ENCODE measurements at places on chromosomes 11 and 22.

DNA sequence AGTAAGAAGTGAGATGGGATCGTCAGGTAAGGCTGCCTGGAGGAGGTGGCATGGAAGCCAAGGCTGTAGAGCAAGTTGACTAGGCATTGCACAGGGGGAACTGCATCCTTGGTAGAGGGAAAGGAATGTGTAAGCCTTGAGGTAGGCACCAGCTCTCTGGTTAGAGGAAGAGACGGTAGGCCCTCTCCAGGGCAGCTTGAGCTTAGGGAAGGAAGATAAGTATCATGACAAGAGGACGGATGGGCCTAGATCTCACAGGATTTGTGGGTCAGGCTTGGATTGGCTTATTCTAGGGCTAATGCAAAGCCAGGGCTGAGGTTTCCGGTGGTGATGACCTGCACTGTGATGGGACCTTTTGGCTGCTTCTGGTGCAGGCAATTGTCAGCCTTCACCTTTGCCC, 1035.8 kb downstream of the TBC1D22A start:
- no peak for DNase-seq

GRCh38 chr22:21726650-21727049, 8.9 kb downstream of the YPEL1 start:
- DNase-seq: no peak

DNA sequence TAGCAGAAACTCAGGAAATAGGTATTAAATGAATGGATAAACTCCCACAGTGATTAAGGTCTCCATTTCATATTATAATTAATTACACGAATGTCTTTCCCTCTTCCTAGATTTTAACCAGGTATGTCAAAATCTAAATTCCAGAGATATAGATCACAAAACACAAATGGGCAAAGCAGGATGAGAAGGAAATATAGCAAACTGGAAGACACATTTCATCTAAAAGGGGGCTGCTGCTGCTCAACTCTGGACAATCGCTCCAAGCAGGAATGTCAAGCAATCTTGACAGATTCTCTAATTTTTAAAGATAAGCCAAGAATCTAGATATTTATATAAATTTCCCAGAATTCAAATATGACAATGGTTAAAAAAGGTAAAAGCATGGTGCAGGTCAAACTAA, 554.2 kb upstream of the CCDC90B start:
- no peak for DNase-seq

- DNase-seq: peak; percentile 63
Observed at GRCh38 chr11:72373163-72373562, 61.2 kb downstream of the CLPB start.

- DNase-seq: no peak
Observed at GRCh38 chr11:36091256-36091811, 147.5 kb downstream of the LDLRAD3 start.

GRCh38 chr11:72686639-72687220, 12.5 kb upstream of the PDE2A start:
- no peak for DNase-seq

GRCh38 chr11:69380451-69380901, 86.5 kb downstream of the MYEOV start:
- no peak for DNase-seq

DNA sequence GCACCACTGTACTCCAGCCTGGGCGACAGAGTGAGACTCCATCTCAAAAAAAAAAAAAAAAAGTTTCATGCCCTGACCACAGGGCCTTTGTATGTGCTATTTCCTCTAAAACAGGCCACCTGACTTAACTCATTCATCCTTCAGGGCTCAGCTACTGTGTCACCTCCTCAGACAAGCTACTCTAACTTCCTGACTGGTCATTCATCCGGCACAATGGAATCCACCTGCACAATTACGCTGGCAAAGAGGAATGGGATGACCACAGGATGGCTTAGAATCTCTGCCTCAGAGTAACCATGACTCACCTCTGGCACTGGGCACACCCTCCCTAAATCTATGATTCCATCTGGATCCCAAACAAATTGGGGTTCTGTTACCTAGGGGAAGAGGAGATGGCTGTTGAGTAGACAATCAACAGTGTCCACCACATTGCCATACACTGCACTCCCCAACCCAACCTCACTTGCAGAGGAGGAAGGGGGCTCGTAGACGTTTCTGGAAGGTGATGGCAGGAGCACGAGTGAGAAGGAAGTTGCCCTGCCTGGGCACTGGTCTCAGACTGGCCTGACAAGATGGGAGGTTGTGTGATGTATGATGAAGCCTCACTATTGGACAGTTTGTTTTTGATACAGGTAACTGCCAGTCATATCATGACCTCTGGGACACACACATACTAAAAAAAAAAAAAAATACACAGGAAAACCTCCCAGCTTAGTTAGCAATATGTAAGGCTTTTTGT, 22.8 kb upstream of the HMOX1 start:
- no peak for DNase-seq

DNA sequence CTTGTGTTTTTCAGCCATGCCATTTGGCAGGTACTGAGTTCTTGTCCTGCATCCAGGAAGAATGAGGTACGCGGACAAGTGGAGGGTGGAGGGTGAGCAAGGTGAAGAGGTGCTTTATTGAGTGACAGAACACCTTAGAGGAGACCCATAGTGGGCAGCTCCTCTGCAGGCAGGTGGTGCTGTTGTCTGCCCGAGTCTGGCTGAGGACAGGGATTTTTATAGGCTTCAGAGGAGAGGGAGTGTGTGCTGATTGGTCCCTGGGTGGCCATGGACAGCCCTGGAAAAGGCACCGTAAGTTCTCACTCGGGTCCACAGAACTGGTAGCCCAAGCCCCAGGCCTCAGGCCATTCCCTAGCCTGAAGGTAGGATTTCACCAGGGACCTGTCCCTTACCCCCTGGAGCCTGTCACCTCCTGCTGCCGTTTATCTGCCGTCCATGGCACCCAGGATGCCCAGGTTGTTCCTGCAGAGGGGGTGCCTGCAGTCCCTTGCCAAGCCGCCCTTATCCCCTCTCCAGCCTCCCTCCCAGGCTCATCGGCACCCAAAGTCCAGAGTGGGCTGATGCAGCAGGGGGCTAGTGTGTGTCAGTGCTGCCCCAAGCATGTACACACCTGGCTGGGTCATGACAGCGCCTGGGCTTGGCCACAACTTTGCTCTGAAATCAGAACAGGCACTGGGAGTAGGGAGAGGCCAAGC, 213.6 kb downstream of the LRRC4C start:
- no peak for DNase-seq

DNA sequence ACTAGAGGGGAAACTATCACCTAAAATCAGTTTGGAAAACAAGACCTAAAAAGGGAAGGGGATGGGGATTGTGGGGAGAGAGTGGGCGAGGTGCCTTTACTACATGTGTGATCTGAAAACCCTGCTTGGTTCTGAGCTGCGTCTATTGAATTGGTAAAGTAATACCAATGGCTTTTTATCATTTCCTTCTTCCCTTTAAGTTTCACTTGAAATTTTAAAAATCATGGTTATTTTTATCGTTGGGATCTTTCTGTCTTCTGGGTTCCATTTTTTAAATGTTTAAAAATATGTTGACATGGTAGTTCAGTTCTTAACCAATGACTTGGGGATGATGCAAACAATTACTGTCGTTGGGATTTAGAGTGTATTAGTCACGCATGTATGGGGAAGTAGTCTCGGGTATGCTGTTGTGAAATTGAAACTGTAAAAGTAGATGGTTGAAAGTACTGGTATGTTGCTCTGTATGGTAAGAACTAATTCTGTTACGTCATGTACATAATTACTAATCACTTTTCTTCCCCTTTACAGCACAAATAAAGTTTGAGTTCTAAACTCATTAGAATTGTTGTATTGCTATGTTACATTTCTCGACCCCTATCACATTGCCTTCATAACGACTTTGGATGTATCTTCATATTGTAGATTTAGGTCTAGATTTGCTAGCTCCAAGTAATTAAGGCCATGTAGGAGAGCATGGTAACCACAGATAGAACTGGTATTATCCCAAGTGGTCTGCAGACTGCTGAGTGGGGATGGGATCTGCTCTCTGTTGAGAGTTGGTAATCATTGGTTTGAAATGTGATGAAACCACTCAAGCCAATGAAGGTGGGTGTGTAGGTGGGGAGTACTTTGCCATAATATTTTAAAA, 3.6 kb downstream of the NEAT1 start:
- no peak for DNase-seq

DNA sequence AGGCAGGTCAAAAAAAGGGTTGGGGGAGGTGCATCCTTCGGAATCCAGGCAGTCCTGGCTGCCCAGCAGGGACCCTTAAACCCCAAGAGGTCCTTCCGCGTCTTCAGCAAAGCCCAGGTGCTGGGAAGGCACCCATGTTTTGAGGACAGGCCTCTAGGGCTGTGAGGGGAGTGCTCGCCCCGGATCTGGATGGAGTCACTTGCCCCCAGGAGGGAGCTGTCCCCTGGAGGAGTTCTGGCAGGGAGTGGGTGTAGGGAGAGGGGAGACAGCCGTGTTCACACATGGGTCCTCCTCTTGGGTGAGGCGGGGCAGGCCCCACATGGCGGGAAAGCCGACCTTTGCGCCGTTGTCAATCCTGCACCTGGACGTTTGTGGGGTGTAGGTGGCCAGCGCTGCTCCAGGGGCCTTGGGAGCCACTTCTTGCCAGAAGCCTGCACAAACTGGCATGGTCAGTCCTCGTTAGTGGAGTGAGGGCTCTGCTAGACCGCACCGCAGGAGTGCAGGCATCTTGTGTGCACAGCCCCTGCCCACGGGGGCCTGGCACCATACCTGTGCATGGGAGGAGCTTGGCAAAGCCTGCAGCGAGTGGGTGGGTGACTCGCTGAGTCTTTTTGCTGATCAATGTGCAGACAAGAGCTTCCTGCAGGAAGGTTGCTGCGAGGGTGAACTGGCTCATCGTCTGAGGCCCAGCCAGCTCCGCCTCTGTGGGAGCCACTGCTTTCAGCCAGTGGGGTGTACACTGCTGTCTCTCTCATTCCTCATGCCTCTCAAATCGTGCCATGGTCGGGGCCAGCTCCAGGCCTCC, 16.0 kb downstream of the PPIL2 start:
- no peak for DNase-seq

GRCh38 chr22:30167296-30167695, 79.3 kb downstream of the LIF start:
- DNase-seq: no peak

- no peak for DNase-seq
Observed at GRCh38 chr22:44214764-44215163, 34.0 kb downstream of the PARVG start.

DNA sequence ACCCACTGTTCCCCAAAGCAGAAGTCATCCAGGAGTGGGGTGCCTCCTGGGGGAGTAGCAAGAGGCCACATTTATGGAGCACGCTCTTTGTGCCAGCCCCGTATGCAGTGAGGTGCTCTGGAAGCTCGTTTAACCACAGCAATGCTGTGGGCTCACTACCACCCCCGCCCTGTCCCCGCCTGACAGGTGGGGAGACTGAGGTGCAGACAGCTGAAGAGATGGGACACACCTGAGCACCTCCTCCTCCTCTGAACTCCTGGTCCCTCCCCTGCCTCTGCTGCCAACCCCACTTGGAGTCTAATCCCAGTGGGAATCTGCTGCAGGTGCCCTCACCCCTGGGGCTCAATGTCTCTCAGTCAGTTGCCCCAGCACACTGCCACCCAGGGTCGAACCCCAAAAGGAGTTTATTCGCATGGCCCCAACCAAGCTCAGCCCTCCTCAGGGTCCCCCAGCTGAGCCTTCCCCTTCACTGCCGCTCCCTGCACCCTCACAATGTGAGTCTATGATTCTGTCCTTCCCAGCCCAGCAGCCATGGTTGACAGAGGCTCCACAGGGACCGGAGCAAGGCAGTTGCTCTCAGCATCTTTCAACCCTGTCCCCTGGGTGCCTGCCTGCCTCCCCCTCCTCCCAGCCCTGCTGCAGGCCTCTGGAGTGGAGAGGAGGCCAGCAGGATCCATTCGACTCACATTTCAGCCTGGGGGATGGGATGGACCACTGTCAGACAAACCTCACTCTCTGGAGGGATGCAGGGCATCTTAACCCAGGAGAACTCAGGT, 13.3 kb upstream of the BCR start:
- DNase-seq: no peak

GRCh38 chr11:75867778-75868374, 52.9 kb downstream of the UVRAG start:
- DNase-seq: peak; percentile 46

DNA sequence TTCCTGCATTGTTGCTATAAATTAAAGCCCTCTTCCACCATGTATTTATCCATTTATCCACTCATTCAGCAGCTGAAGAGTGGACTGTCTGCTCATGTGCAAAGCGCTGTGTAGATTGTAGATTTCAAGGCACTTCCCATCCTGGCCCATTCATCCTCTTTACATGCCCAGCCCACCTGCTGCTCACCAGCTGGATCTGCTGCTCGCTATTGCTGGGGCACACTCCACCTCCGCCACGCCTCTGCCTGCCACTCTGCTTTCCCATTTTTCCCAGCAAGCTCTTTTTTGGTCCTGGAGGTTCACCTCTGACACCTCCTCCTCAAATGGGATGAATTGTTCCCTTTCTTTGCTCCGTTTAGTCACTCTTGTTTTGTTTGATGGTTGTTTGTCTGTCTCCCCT, 48.3 kb downstream of the CEP164 start:
- DNase-seq: no peak

DNA sequence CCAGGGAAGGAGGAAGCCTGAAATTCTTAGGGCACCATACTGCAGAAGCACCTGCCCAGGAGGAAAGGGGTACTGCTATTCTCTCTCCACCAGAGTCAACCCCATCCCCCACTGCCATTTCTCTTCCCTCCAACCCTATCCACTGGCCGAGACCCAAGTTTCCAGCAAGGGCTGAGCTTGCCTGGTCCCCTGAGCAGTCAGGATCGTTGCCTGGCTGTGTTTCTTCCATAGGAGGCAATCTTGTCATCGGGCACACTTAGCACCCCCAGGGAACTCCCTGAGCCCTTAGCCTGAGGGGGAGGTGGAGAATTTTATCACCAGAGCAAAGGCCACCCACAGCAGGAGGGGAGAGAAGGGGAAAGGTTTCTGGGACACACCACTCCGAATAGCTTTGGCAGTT, 115.8 kb upstream of the NECTIN1 start:
- no peak for DNase-seq

DNA sequence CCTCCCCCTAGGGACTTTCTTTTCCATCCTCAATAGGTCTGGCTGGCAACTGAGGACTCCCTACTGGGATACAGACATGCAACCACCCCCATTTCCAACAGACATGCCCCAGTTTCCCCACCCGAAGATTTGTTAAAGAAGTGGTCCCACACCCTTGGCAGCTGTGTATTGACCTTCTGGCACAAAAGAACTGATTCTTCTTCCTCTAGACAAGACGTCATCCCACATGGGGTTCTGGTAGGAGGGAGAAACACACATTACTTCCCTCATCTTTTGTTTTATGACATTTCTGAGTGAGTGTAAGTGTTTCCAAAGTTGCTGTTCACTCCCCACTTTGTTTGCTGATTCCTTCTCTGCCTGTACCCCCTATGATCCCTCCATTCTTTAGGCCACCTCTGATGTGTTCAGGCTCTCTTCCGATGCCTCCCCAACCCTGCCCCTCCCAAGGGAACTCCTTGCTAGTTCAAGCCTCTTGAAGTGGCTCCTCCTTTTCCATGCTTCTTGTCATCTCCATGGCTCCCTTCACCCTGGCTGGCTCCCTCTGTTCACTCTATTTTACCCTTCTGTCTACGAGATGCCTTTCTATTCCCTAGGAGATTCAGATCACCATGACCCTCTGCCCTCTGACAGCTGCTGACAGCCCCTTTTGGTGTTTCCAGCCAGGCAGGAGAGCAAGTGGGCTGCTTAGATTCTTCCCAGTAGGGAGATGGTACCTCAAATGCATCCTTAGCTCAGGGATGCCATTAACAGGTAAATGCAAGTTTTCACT, 4.3 kb downstream of the KIRREL3 start:
- no peak for DNase-seq

GRCh38 chr11:62573592-62574362, at the start of gene EEF1G:
EEF1G (minus strand) TSS chr11:62573891; CDS start chr11:62573842, 49 bp downstream.
- DNase-seq: peak; percentile 99

Measured in NCI-H774 (cell line).